Activated naive CD4-positive, alpha-beta T cell treated with anti-CD3 and anti-CD28 coated beads, Interleukin-2, amount 50 U/mL, for 16 hours (primary cell): ENCODE measurements at places on chromosomes 2 and 18.

GRCh38 chr2:240304746-240305161, 130.7 kb upstream of the GPC1 start:
- DNase-seq, result no peak

DNA sequence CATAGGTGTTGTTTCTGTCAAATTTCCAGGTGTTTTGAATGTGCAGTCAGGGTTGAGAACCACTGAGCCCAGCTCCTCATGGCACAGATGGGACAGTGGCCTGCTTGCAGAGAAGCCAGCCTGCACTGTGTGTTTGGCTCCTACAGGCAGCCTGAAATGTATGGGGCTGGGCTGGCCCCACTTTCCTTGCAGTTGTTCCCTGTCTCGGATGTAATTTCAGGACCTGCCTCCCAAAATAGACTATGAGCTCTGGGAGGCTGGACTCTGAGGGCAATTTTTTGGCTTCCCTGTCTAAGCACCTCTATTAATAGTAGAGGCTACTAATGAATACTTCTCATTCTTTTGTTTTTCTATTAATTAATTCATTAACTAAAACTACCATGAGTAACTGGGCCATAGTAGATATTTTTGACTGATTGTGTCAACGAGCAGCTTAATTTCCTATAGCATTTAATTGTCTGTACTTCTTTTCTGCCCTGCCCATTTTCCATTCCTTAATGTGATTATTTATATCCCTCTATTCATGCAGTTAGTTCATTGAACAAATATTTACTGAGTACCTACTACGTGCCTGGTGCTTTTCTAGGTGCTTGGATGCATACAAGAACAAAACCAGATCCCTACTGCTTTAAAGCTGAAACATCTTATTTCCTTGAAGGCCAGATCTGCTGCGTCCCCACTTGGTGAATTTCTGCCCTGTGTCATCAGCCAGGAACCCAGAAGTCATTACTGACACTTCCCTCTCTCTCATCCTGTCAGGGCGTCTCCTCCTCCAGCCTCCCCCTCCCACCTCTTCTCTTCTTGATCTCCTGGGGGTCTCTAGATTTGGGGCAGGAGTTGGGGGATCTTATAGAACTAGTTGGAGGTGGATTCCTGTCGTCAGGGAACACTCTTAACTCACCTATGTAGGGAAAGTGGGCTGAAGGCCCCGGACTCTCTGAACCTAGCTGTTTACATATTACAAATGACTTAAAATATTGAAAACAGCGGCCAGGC, 16.3 kb downstream of the DYSF start:
- DNase-seq, result no peak

DNA sequence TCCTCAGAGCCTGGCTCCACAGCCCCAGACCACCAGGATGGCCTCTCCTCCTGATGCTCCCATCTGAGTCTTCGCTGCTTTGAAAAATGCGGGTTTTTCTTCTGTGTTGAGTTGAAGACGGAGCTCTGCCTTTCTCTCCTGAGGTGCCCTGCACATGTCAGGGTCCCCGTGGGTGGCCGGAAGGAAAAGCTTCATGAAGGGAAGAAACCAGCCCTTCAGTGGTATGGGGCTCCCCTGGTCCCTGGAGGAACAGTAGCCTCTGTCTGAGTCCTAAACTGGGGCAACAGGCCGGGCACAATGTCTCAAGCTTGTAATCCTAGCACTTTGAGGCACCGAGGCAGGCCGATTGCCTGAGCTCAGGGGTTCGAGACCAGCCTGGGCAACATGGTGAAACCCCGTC, 54.7 kb upstream of the CAB39 start:
- no peak for DNase-seq

DNA sequence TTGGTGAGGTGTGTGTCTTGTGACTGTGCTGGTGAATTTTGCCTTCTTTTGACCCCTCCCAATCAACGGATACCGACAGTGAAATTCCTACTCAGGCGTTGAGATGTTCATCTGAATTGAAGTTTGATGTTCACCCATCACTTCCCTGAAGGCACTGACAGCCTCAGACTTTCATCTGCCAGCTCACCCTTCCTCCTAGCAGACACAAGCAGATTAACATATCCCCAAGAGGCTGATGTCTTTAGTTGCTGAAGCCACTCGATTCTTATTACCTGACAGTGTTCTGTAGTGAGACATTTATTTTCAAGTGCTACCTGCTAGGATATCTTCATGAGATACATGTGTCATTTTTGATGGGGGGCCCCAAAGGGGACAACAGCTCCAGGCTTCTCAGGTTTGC, 1330.1 kb upstream of the PIK3C3 start:
- DNase-seq, result no peak

- no peak for DNase-seq
Observed at GRCh38 chr2:16096962-16097361, 156.6 kb downstream of the MYCN start.

GRCh38 chr2:112144966-112145365, 6.8 kb downstream of the FBLN7 start:
- DNase-seq, result no peak

GRCh38 chr2:241943209-241943850, 73.8 kb downstream of the RTP5 start:
- no peak for DNase-seq

- DNase-seq, result no peak
Observed at GRCh38 chr2:178418426-178418825, 32.5 kb downstream of the PRKRA start.

- no peak for DNase-seq
Observed at GRCh38 chr2:160630801-160631590, 137.4 kb upstream of the RBMS1 start.

DNA sequence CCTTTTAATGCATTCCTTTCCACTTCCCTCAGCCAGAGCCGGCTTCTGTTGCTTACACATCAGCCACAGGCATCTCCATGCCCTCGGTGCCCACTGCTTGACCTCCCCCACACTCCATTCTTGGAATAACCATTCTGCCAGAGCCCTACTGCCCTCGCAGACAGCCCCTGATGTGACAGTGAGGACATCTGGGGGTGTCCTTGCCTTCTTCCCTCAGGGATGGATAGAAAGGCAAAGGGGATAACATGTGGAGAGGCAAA, 6.4 kb upstream of the NPPC start:
- no peak for DNase-seq

DNA sequence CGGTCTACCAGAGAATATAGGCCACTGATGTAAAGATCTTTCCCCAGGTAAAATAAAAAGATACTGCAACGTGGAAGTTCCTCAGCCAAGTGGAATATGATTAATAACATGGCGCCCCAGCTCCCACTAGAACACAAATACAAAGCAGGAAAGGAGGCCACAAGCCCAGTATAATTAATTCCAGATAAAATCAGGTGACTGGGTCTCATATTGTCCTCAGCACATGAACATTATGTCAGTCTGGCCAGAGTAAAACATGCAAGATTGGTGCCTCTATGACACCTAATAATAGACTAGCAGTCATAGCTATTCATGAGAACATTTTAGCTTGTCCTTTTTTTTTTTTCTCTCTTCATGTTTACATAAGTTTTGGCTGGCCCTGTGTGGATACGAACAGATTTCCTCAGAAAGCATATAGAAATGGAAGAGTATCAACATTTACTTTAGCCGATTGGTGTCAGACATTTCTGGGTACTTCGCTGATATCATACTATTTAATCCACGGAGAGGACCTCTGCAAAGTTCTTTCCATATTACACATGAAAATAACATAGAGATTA, 523.8 kb upstream of the SETBP1 start:
- DNase-seq, result no peak

GRCh38 chr2:9613291-9613690, 17.5 kb downstream of the YWHAQ start:
- DNase-seq, result no peak

- no peak for DNase-seq
Observed at GRCh38 chr2:206799083-206799482, 33.7 kb downstream of the FASTKD2 start.

DNA sequence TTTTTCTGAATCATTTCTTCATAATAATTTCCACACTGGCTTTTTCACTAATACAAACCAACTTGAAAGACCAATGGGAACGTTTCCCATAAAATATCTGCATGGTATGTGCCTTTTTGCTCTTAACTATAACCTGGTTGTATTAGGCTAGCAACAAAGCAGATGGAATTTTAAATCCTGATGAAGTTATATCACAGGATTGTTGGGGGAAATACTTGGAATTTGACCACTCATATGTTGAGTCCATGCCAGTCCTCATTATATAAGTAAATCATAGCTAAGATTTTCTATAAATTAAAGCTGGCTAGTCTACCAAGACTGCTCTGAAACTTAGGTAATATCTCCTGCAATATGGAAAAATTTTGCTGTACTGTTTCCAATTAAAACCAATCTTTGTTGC, 99.5 kb downstream of the TANC1 start:
- DNase-seq, result no peak

DNA sequence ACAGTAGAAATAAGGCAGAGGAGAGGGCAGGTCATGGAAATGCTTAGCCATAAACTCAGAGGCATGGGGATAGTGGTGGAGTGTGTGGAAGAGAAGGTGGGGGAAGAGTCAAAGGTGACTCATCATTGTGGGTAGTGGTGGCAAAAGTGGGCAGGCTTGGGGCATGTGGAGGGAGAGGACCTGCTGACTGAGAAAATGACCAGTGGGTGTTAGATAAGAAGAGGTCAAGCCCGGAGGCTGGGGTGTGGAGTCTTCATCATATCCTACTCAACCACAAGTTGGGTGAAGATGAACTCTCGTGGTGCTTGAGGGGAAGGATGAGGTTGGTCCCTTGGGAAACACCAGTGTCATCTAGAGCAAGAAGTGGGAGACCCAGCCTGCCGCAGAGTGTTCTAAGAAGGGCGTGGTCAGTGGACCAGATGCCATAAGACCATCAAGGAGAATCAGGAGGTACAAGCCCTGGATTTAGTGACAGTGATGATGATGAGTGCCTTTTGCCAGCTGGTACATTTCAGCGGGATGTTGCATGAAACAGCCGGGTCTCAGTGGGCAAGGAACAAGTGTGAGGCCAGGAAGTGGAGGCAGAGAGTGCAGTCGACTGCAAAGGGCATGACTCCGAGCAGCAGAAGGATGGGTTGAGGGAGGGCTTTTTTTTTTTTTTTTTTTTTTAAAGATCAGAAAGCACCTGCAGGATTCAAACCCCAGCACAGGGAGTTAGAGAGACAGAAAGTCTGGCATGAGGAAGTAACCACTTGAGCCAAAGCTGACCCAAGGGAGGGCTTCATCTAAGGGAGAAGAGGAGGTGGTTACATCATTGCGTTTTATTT, 122.6 kb upstream of the SPRED2 start:
- no peak for DNase-seq

DNA sequence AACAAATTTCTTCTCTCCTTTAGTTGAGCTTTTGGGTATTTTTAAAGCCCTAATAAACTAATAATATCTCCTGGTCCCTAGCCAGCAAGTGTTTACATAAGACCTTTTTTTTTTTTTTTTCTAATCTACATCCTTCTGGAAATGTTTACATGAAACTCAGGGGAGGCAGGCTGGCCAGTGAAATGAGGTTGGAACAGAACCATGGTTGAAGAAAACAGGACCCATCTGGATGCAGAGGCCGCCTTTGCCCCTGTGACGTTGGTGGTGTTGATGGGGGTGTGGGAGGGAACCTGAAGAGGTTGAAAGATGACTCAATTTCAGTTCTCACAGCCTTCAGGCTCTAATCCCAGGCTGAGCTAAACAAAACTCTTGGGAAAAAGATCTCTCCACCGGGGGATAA, 118.5 kb downstream of the NRP2 start:
- DNase-seq, result no peak

GRCh38 chr2:9250091-9250490, 43.5 kb downstream of the ASAP2 start:
- DNase-seq, result no peak

DNA sequence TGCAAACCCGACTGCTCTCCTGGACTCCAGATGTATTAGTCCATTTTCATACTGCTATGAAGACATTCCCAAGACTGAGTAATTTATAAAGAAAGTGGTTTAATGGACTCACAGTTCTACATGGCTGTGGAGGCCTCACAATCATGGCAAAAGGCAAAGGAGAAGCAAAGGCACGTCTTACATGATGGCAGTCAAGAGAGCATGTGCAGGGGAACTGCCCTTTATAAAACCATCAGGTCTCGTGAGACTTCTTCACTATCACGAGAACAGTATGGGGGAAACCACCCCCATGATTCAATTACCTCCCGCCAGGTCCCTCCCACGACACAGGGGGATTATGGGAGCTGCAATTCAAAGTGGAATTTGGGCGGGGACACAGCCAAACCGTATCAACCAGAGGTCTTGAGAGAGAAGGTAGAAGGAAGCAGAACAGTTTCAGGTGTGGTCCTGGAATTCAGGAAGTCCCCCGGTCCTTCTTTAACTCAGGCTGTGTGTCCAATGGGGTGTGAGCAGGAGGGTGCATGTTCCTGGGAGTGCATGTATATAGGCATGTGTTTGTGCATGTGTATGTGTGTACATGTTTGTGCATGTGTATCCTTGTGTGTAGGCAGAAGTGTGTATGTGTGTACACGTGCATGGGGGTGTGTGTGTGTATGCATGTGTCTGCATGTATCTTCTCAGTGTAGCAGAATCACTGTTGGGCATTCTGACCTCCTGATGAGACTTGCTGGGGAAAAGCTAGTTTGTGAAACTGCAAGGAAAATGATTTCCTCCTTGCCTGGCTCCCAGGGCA, 46.2 kb downstream of the GREB1 start:
- no peak for DNase-seq

DNA sequence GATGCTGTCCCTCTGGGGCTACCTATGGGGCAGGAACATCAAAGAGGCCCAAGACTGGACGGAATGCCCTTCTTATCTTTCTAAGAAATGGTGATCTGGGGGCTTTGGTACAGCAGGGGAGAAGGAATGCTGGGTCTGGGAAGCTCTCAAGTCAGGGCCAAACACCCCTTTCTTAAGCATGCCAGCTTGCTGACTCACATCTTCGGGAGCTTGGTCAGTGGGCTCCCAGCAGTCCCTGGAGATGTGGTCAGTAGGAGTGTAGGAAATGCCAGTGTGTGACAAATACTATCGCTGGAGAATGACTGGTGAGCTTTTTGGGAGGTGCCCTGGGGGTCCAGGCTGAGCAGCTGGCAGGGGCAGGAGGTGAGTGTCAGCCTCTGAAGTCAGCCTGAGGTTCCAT, 105.0 kb upstream of the CDC42EP3 start:
- no peak for DNase-seq

DNA sequence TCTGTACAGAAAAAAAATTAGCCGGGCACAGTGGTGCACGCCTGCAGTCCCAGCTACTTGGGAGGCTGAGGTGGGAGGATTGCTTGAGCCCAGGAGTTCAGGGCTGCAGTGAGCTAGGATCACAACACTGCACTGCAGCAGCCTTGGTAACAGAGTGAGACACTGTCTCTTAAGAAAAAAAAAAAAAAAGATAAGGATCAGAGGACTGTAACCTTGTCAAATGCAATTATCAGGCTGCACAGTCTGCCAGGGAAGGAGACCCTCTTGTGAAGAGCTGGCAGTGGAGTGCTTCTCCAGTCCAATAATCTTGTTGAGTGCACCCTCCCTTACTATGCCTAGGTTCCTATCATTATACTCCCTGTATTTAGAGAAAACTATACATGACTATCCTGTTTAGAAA, 330.7 kb downstream of the PDE11A start:
- DNase-seq, result no peak

DNA sequence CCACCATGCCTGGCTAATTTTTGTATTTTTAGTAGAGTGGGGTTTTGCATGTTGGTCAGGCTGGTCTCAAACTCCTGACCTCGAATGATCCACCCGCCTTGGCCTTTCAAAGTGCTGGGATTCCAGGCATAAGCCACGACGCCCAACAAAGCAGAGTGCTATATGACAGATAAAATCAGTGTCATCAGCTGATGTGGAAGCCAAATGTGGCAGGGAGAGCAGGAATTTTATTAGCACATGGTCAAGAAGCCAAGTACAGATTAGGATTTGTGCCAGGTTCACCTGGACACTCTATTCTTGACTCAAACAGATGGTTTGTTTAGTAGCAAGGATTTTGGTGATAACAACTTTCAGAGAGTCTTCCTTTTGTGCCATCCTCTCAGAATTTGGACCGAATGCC, 62.7 kb downstream of the LCLAT1 start:
- no peak for DNase-seq
